Stomach (tissue), 19 donors: ENCODE measurements at places on chromosomes 12 and 14. TPM values are rescaled to one million over a fixed set of nuclear protein-coding genes. Genes with fewer than 3 reads are reported as not detected.

Gene C1R
- total RNA-seq, result 111 TPM

Gene WBP11
- 19.2 TPM for total RNA-seq

Gene ACVRL1
- total RNA-seq, result 62.4 TPM

Gene NXPH4
- total RNA-seq, result not detected

Gene ETFBKMT
- total RNA-seq, result 4.8 TPM

Gene ULK1
- 19.7 TPM for total RNA-seq

Gene ANKRD33
- total RNA-seq, result not detected

Gene SERPINA9
- not detected for total RNA-seq

Gene DDN
- total RNA-seq, result not detected

Gene ABCD2
- 1.1 TPM for total RNA-seq

- H3K27me3 ChIP-seq, result peaks cover 20% of the 10 kb centered on the region
- no peak overlapping the region for H3K4me3 ChIP-seq
- DNase-seq, result peak; percentile 78
- no peak overlapping the region for H3K27ac ChIP-seq
- no peaks in the 10 kb centered on the region for H3K36me3 ChIP-seq
Measured at GRCh38 chr14:101225157-101226152, 321.9 kb upstream of the RTL1 start.

DNA sequence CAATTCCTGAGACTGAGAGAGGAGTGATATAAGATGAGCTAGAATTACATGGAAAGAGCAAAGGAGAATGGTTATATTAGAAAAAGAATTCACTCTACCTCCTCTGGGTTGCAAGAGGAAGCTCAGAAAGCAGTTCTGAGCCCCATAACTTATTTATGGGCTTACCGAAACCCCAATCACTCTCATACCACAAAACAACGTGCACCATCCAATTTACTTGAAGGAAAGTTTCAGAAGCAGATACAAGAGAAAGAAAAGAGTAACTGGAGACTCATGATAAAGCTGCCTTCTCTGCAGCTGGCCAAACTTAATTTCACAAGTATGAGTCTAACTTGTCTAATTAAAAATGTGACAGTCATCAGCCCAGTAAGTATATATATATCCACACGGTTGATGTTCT is 27.4 kb upstream of the CAMKK2 start:
- no peak for DNase-seq
- H3K27me3 ChIP-seq, result no peaks in the 10 kb centered on the region
- no peaks in the 10 kb centered on the region for H3K4me1 ChIP-seq
- peaks cover 46% of the 10 kb centered on the region for H3K36me3 ChIP-seq
- H3K4me3 ChIP-seq, result no peak overlapping the region

DNA sequence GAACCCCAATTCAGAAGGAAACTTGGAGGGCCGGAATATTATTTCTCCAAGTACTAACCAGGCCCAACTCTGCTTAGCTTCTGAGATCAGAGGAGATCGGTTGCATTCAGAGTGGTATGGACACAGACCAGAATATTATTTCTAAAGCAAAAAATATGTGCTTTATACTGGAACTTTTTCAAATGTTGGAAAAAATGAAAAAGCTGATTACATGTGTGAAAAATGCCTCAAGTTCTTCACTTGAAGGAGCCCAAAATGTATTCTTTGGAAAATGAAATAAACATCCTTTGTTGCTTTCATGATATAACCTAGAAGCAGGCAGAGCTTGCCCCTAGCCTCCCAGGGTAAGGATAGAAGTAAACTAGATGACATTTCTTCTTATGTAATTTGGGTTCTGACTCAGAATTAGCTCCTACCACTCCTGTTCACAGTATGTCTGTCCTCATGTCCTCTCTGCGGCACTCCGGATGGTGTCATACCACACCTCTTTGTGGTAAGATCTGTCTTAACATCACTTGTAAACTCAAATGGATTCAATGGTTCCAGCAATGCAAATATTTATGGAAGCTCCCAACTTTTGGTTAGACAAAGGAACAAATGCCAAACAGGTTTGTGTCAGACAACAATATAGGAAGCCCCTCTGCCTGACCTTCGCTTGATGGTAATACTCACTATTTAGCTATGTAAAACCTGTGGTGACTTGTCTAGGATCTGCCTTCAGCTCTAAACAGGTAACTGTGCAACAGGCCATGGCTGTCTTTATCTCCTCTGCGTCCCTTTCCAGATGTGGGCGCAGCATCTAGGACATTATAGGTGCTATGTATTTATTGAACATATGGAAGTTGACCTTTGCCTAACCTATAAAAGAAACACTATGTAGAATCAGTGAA is 178.5 kb downstream of the SSPN start:
- no peak overlapping the region for H3K27ac ChIP-seq
- H3K36me3 ChIP-seq, result no peaks in the 10 kb centered on the region
- H3K4me1 ChIP-seq, result no peaks in the 10 kb centered on the region
- DNase-seq, result no peak
- H3K27me3 ChIP-seq, result no peaks in the 10 kb centered on the region

- no peak for DNase-seq
- no peak overlapping the region for H3K4me3 ChIP-seq
- H3K27me3 ChIP-seq, result no peaks in the 10 kb centered on the region
- peaks cover 29% of the 10 kb centered on the region for H3K36me3 ChIP-seq
Measured at GRCh38 chr12:22530-23201, 43.9 kb upstream of the IQSEC3 start.

GRCh38 chr14:21822109-21822508 is 148.5 kb upstream of the OR4E1 start:
- no peak overlapping the region for H3K4me3 ChIP-seq
- H3K4me1 ChIP-seq, result no peaks in the 10 kb centered on the region
- no peaks in the 10 kb centered on the region for H3K36me3 ChIP-seq
- no peak for DNase-seq
- no peak overlapping the region for H3K27ac ChIP-seq
- no peaks in the 10 kb centered on the region for H3K27me3 ChIP-seq

DNA sequence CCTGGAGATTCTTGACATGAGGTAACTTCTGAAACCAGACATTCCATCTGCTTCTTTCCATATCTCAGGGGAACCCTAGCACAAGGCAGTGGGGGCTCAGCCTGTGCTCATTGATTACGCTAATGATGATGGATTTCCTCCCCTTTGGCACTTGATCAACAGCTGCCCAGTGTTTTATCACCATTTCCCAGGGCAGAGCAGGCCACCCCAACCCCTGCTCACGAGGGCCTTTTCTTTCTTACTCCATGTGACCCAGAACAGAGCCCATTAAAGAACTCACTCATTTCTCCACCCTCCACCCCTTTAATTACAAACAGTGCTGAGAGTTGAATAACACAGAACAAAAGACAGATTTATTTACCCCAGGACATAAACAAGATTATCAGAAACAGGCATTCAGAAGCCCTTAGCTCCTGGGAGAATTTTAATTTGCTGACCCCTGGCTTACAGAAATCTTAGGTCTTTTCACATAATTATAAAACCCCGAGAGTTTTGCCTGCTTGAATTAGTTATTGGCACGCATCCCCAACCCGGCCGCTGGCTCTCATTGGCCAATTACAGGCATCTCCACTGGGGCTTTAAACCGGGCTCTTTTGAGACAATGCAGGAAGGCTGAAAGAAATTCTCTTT is 32.0 kb upstream of the CCDC60 start:
- H3K4me1 ChIP-seq, result peaks cover 10% of the 10 kb centered on the region
- H3K27ac ChIP-seq, result no peak overlapping the region
- DNase-seq, result peak; percentile 67

DNA sequence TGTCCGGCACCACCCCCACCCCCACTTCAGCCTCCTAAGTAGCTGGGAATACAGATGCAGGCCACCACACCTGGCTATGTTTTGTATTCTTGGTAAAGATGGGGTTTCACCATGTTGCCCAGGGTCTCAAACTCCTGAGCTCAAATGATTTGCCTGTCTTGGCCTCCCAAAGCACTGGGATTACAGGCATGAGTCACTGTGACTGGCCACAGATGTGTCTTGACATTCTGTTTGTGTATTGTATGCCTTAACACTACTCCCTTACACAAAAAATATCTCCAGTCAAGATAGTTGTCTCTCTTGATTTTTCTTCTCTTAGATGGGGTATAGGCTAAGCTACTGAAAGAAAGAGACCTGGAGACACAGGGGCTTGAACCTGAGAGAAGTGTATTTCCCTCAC is 17.6 kb downstream of the CLEC14A start:
- H3K27ac ChIP-seq, result no peak overlapping the region
- H3K27me3 ChIP-seq, result no peaks in the 10 kb centered on the region
- H3K4me1 ChIP-seq, result no peaks in the 10 kb centered on the region

DNA sequence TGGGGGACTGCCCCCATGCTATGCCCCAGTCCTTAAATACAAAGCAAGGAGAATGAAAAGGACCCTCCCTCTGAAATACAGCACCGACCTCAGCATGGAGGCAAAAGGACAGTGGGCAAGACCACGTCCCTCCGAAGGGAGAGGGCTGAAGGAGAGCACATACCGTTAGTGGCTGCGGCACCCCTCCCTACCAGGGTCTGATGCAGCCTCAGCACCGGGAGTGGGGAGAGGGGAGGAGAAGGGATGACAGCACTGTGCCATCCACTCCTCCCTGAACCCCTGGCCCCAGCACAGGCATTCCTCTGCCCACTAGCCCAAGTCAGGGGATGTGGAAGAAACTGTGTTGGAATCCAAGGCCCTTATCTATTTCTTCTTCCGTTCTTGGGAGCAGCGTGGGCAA is 3.6 kb upstream of the ACRBP start:
- H3K4me3 ChIP-seq, result no peak overlapping the region
- no peak overlapping the region for H3K27ac ChIP-seq
- peaks cover 11% of the 10 kb centered on the region for H3K4me1 ChIP-seq
- H3K27me3 ChIP-seq, result no peaks in the 10 kb centered on the region
- peaks cover 46% of the 10 kb centered on the region for H3K36me3 ChIP-seq

GRCh38 chr12:53391724-53392123 is 11.7 kb downstream of the SP1 start:
- no peak overlapping the region for H3K4me3 ChIP-seq
- H3K27me3 ChIP-seq, result no peaks in the 10 kb centered on the region
- peaks cover 25% of the 10 kb centered on the region for H3K4me1 ChIP-seq
- DNase-seq, result no peak
- no peak overlapping the region for H3K27ac ChIP-seq
- H3K36me3 ChIP-seq, result peaks cover 43% of the 10 kb centered on the region

DNA sequence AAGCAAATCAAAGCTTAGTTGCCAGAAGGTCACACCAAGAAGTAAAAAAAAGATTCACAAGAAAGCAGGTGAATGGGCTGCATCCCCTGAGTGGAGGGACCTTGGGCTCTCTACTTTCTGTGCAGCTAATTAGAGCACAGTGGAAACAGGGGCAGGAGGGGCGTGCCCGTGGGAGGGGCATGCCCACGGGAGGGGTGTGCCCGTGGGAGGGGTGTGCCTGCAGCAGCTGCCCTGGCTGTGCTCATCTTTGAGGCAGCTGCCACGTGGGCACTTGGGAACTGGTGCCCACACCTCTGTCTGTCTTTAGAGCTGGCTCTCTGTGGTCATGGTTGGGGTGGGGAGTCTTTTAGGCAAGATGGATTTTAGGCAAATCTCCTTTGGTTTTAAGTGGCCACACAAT is 60.0 kb downstream of the EML1 start:
- peaks cover 17% of the 10 kb centered on the region for H3K36me3 ChIP-seq
- H3K27me3 ChIP-seq, result no peaks in the 10 kb centered on the region
- no peak for DNase-seq
- peaks cover 19% of the 10 kb centered on the region for H3K4me1 ChIP-seq
- H3K4me3 ChIP-seq, result no peak overlapping the region

- no peak for DNase-seq
- H3K4me3 ChIP-seq, result no peak overlapping the region
- peaks cover 74% of the 10 kb centered on the region for H3K4me1 ChIP-seq
- H3K27ac ChIP-seq, result peak overlapping the region; percentile 85
- H3K27me3 ChIP-seq, result no peaks in the 10 kb centered on the region
- peaks cover 48% of the 10 kb centered on the region for H3K36me3 ChIP-seq
Measured at GRCh38 chr14:68922201-68922621, 56.9 kb downstream of the ACTN1 start.

GRCh38 chr12:124646385-124647230 is 79.2 kb upstream of the NCOR2 start:
- H3K4me3 ChIP-seq, result no peak overlapping the region
- DNase-seq, result peak; percentile 52
- H3K27ac ChIP-seq, result no peak overlapping the region

GRCh38 chr14:102608064-102608446 is 15.6 kb downstream of the RCOR1 start:
- H3K36me3 ChIP-seq, result peaks cover 6% of the 10 kb centered on the region
- peaks cover 11% of the 10 kb centered on the region for H3K4me1 ChIP-seq
- H3K4me3 ChIP-seq, result no peak overlapping the region
- DNase-seq, result no peak
- H3K27me3 ChIP-seq, result no peaks in the 10 kb centered on the region

DNA sequence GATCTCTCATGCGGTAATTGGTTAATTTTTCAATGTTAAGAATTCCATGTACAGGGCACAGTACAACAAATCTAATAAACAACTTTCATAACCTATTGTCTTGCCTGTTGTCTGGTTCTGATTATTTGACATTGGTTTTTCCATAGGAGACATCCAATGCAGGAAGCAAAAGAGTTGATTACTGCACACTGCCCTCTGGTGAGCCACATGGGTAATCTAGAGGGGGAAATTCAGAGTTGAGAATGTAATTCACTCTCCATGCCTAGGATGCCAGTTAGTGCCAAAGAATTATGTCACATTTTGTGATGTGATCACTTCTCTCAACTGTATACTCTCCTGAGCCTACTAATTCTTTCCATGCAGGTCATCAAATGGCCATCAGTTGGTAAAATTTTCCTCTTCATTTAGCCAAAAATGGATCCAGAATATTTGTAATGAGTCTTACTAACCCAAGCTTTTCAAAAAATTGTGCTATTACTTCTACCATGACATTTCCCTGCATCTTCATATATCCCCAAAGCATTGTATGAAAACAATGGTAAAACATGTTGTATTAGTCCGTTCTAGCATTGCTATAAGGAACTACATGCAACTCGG is 17.7 kb upstream of the CCDC91 start:
- H3K4me1 ChIP-seq, result no peaks in the 10 kb centered on the region
- H3K36me3 ChIP-seq, result no peaks in the 10 kb centered on the region
- H3K4me3 ChIP-seq, result no peak overlapping the region
- DNase-seq, result peak; percentile 65
- no peak overlapping the region for H3K27ac ChIP-seq

DNA sequence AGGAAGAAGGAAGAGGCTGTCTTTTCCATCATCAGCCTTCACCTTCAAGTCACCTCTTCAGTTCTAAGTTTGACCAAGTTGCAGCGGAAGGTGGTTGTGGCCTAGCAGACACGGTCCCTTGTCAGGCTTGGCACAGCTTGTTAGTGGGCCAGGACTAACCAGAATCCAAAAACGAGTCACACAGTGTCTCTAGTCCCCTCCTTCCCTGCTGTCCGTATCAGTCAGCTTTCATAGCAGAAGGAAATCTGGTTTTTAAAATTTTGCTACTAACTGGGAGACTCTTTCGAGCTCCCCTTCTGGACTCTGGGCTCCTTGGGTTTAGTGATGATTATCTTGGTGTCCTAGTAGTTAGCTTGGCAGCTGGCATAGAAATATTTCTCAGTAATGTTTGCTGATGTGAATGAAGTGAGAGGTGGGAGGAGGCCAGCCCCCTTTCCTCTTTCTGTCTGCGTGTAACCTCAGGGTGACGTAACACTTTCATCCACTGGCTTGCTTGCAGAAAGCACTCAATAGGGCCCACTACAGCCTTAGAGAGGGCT is 3.8 kb downstream of the ETV6 start:
- peak overlapping the region; percentile 98 for H3K27ac ChIP-seq
- H3K4me3 ChIP-seq, result peak overlapping the region; percentile 89
- DNase-seq, result peak; percentile 48
- H3K4me1 ChIP-seq, result peaks cover 72% of the 10 kb centered on the region

GRCh38 chr14:104355101-104356019 is 217.0 kb downstream of the KIF26A start:
- H3K27me3 ChIP-seq, result no peaks in the 10 kb centered on the region
- H3K4me1 ChIP-seq, result no peaks in the 10 kb centered on the region
- H3K27ac ChIP-seq, result no peak overlapping the region
- H3K4me3 ChIP-seq, result no peak overlapping the region
- H3K36me3 ChIP-seq, result no peaks in the 10 kb centered on the region

GRCh38 chr14:60164712-60165546 is at the start of gene DHRS7:
Gene DHRS7 (minus strand): TSS chr14:60165398. CDS start chr14:60165309, 89 bp downstream.
- H3K27ac ChIP-seq, result peak within 1 kb of the TSS; percentile 99
- no peaks in the 10 kb centered on the region for H3K36me3 ChIP-seq
